ENCODE measurements at places on chromosomes 5 and 9.
A peak's percentile ranks its signal among the peaks of the same experiment; 100 is the strongest.

GRCh38 chr9:132030626-132031325, 48.9 kb downstream of the MED27 start:
- no peak for DNase-seq

DNA sequence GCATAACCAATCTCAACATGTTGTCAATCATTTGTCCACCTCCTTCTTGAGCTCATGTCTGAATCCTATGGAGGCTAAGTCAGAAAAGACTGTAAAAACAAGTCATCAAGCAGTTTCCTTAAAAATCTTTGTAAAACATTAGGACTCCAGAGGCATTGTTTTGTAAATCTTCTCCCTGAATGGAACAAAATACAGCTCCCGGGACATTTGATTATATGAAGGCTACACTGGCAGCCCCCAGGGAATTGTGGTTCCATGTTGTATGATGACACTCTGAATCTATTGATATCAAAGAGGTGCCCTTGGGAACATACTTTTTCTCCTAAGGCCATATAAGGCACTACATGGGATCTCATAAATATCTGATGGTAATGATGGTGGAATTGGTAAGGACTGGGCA, 83.2 kb upstream of the NUDT12 start:
- no peak for DNase-seq

GRCh38 chr9:37030611-37030939, 3.5 kb downstream of the PAX5 start:
- no peak for DNase-seq

GRCh38 chr9:113533335-113534225, 70.1 kb downstream of the RGS3 start:
- DNase-seq, result no peak

DNA sequence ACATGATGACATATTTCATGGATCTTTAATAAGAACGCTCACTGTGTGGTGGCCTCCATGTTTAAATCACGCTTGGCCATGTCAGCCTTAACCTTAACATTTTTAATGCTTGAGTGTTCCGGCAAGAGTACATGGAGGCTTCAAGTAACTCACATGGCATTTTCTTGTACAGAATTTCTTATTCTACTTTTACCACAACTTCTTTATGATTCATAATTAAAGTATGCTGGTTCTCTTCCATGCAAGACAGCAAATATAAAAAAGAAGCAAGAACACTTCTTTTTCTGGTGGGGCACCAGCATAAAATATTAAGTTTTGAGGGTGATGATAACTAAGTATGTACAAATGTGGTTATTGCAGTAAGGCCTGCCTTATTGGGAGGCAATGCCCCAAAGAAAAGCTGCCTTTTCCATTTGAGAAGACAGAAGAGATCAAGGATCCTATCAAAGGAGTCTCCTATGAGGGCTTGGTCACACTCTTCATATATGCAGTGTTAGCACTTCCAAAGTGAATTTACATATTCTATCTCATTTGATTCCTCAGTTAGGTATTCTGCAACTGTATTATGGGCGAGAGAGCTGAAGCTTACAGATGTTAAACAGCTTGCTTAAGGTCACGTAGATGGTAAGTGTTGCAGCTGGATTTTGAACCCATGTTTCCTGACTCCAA, 382.7 kb upstream of the MEF2C start:
- DNase-seq, result no peak

GRCh38 chr5:73469878-73470277, 21.3 kb upstream of the FOXD1 start:
- no peak for DNase-seq

- DNase-seq, result no peak
These were observed 38.6 kb downstream of the HTR4 start for GRCh38 chr5:148615644-148616275.

- no peak for DNase-seq
These were observed 488.3 kb downstream of the KDM4C start for GRCh38 chr9:7245976-7246580.

GRCh38 chr9:6538666-6539071, 106.9 kb downstream of the GLDC start:
- no peak for DNase-seq

GRCh38 chr9:126495411-126496180, 118.1 kb upstream of the LMX1B start:
- DNase-seq, result no peak

DNA sequence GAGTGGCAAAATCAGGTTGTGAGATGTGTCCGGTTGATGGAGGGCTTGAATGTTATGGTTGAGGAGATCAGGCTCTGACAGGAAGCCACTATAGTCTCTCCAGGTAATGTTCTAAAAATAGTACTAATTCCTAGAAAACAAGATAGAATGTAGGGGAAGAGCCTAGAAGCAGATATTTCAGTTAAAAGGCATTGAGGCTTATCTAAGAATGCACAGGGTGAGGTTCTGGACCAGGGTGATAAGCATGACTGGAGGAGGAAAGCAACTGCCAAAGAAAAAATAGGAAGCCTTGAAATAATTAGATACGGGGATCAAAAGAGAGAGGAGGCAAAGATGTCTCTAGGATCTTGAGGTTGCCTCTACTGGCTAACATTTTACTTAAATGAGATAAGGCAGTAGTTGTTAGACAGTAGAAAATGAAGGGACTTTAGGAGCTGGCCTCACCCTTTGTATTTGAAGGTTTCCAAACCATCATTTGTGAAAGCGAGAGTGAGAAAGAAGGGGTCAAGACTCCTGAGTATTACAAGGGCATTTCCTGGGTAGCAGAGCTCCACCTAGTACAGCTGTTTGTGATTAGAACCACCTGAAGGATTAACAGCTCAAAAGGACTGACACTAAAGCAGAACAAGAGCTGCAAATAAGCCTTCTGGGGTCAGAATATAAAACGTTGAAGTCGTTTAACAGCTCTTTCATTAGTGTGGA, 15.4 kb upstream of the ARL15 start:
- no peak for DNase-seq

DNA sequence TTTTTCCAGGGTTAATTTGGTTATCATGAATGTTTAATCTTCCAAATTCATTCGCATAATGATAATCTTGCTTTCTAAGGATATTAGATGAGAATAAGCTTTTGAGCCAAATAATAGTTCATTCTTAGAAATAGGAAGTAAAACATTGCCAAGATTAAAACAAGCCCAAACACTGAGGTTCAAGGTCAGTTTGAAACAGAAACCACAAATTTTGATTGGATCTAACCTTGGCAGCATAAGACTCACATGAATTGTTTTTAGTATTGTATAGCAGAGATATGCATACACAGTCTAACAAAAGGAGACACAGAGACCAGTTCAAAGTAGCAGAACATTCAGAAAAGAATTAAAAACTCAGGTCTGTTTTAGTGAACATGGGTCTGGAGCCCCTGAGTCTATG, 43.4 kb upstream of the VCAN start:
- no peak for DNase-seq

GRCh38 chr5:136225796-136226195, 32.8 kb upstream of the SMIM32 start:
- no peak for DNase-seq

DNA sequence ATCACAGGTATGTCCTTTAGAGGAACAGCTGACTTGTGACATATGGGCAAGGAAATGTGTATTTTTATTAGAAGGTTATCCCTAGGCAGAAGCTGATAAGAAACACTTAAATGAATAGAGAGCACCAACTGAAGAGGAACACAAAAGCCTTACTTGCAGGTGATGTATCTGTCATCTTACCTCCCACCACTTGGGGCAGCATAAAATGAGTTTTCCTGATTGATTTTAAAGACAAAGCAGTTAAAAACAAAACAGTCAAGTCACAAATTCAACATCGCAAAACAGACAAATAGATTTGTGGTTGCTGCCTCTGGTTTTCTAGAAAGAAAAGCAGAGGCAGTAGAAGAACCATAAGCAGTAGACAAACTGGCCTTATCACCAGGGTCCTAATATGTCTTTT, 302.4 kb upstream of the ZNF462 start:
- no peak for DNase-seq

GRCh38 chr9:134135343-134136117, at the start of gene WDR5:
Gene WDR5 (plus strand): TSS chr9:134136082. CDS start chr9:134139878, 3,796 bp downstream.
- peak; percentile 81 for DNase-seq

- no peak for DNase-seq
These were observed 34.6 kb upstream of the WDR38 start for GRCh38 chr9:124818431-124819281.

DNA sequence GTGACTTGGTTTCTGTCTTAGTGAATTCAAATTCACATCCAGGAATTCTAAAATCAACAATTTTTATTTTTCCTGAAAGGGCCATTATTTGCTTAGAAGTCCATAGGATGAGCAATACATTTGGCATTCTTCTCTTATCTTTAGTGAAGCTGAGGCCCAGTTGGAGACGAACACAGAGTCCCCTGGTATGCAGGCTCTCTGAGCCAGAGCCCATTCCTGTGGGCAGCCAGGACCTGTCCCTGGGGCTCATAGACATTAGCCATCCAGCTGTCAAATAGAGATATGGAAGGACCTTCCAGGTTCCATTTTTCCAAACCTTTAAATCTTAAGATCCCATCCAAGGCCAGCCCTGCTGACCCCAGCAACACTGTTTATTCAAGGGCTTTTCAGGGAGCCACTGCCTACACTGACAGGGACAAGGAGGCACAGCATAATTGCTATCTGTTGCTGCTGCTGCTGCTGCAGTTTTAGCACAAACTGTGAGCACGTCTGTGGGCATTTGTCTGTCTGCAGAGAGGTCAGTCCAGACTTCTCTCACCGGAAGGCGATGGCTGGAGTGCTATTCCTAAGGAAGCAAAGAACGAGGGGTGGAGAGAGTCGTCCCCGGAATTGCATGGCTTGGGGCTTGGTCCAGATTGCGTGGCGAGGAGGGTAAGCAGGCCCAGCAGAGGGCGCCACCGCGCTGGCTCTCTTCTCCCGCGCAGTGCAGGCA, 639.0 kb downstream of the CCDC171 start:
- DNase-seq, result peak; percentile 27

- DNase-seq, result no peak
These were observed 38.4 kb downstream of the TLE4 start for GRCh38 chr9:79610019-79610631.

GRCh38 chr9:6739218-6739617, 18.6 kb upstream of the KDM4C start:
- DNase-seq, result no peak
